ENCODE measurements at places on chromosomes 2 and 18.

- DNase-seq, result no peak
Observed at GRCh38 chr2:162067596-162067995, 6.4 kb downstream of the DPP4 start.

DNA sequence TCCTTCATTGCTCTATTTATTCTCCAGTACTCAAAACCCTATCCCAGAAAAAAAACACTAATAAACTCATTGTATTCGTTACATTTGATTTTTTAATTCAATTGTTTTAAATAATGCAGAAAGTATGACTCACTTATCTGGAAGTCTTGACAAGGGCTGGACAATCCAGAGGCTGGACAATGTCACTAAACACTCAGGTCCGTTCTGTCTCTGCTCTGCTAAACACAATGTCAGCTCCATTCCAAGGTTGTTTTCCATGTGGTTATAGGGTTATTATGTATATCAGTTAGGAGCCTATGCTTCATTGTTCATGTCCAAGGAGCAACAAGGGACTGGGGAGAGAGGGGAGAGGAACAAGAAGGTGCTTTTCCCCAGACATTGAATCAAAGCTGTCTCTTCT, 125.5 kb downstream of the IRS1 start:
- DNase-seq, result no peak

DNA sequence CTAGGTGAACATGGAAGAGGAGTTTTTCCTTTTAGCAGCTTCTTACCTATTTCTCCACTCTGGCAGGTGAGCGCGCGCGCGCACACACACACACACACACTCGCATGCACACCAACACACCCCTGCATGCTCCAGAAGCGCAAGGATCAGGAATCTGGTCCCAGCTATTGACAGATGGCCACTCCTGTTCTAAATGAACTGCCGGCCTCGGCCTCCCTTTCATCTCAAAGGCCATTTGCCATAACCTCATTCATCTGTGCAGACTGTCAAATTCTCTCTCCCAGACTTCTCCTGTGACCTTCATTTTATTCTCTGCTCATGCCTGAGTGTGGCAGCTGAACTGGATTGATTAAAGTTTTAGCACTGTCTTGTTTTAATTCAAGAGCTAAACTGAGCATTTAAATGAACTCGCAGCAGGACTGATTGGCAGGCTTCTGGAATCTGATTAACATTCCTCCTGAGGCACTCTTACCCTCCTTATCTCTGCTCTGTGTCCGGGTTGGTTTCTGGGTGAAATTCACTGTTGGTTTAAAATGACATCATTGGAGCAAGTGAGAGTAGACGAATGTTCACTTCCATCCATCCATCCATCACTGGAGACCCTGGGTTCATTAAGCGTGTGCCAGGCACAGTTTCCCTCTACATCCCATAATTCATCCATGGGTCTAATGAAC, 58.8 kb downstream of the FECH start:
- DNase-seq, result no peak

DNA sequence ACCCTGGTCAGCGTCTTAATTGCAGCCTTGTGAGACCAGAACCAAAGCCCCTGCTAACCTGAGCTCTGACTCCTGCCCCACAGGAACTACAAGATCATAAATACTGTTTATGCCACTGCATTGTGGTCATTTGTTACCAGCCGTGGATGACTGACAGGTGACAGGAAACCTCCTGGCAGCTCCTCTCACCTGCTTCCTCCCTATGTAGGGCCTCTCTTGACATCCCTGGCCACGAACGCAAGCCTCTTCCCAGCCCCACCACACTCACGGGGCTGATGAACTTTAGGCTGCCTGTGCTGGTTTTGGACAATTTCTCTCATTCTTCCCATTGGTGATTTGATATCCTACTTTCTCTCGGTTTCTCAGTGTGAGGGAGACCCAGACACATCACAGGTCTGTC, 357.2 kb upstream of the MYT1L start:
- DNase-seq, result no peak

DNA sequence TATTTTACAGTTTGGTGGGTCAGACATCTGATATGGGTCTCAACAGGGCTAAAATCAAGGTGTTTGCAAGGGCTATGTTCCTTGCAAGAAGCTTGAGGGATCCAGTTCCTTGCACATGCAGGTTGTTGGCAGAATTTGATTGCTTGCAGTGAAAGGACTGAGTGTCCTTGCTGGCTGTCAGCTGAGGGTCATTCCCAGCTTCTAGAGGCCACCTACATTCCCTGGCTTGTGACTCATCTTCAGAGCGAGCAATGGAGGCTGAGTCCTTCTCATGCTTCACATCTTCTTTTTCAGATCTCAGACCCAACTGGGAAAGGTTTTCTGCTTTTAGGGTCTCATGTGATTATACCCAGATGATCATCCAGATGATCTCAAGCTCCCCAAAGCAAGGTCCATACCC, 12.4 kb downstream of the MEX3C start:
- no peak for DNase-seq
